Activated naive CD8-positive, alpha-beta T cell treated with anti-CD3 and anti-CD28 coated beads, Interleukin-2, amount 50 U/mL, for 24 hours (primary cell): ENCODE measurements at places on chromosomes 2 and 18.
A peak's percentile ranks its signal among the peaks of the same experiment; 100 is the strongest.

- DNase-seq = no peak
Measured at GRCh38 chr18:5052491-5052890, 144.6 kb downstream of the AKAIN1 start.

GRCh38 chr2:5285872-5286769, 406.1 kb upstream of the SOX11 start:
- DNase-seq = no peak

GRCh38 chr2:201158111-201158929, 24.6 kb upstream of the CASP10 start:
- DNase-seq = peak; percentile 48

- DNase-seq = no peak
Measured at GRCh38 chr2:211390536-211391188, 834.3 kb downstream of the CPS1 start.

- no peak for DNase-seq
Measured at GRCh38 chr2:196742685-196743084, 56.8 kb downstream of the GTF3C3 start.

- DNase-seq = no peak
Measured at GRCh38 chr2:162874412-162874811, 35.8 kb upstream of the KCNH7 start.
